Posterior vena cava (tissue), 2 donors: ENCODE measurements at places on chromosomes 1 and 21.
A peak's percentile ranks its signal among the peaks of the same experiment; 100 is the strongest.

GRCh38 chr1:192626366-192627179 is 9.4 kb upstream of the RGS13 start:
- no peak for DNase-seq

GRCh38 chr1:53911442-53911841 is 17.5 kb downstream of the DIO1 start:
- DNase-seq, result no peak

GRCh38 chr21:28317177-28317950 is 675.3 kb downstream of the LTN1 start:
- peak; percentile 76 for DNase-seq

GRCh38 chr1:19336543-19336942 is 24.4 kb downstream of the SLC66A1 start:
- DNase-seq, result no peak

DNA sequence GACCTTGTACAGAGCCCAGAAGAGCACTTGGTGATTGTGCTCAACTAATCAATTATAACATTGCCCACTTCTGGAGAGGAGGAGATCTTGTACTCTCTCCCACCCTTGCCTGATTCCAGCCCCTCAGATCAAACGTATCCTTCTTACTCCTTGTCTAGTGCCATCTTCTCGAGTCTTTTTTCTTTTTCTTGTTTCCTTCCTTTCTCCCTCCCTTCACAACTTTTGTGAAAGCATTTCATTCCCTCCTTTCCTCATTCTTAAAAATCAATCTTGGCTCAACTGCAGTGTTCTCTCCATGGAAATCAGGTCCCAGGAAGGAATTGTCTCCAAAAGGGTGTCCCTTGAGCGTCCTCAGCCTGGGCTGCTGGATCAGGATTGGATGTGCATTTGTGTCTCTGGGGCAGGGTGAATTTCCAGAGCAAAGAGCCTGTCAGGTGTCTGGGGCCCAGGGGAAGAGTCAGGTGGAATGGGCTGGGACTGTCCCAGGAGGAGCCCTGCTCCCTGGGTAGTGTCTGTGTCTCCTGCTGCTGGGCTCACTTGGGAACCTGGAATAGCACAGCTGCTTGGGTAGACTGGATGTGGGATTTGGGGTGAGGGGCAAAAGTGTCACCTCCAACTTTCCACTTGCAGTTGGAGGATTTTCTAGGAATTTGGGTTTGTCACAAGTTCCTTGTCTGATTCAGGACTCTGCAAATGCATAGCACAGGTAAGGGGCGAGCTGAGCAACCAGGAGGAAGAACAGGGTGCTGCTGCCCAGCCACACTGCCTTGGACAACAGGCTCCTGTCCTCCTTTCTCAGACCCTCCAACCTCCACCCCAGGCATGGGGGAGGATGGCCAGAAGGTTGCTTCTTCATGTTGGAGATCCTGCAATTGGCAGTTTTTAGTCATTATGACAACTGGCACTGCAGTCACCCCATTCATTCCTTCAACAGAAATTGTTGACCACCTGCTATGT is 3.3 kb downstream of the SOX13 start:
- DNase-seq, result peak; percentile 50

DNA sequence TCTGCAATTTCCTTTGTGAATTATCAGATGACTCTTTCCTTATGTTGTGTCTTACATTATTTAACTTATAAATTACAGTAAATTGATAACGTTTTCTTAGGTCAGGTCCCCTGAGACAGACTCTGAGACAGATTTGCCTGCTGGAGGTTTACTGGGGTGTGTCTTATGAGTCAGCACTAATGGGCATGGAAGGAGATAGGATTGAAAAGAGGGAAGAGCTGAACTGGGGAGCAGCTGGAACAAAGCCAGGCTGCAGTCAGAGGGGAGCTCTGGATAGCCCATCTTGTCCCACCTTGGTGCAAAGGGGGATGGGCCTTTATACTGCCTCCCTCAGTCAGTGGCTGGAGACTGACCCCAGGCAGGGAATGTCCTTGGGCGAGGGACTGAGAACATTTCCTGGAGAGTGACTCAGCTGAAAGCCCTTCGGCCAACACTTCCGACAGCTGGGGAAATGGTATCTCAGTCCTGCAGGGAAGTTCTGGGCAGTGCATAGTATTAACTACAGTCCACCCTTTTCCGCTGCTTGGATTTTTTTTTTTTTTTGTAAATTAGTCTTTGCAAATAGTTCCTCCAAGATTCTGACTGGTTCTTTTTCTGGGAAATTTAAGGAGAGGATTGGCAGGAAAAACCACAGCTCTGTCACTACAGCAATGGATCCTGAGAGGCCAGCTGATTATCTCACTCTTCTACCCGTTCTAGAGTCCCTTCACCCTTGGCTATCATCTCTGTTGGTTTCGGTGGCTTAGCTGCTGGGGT is 39.1 kb upstream of the CDC42BPA start:
- DNase-seq, result peak; percentile 90

- no peak for DNase-seq
These were observed 200.4 kb upstream of the TMPRSS15 start for GRCh38 chr21:18603980-18604379.

GRCh38 chr1:147105909-147106308 is 66.4 kb downstream of the PRKAB2 start:
- no peak for DNase-seq

GRCh38 chr1:12052997-12053686 is 10.0 kb upstream of the TNFRSF8 start:
- DNase-seq, result no peak

GRCh38 chr1:179632868-179633267 is 41.2 kb downstream of the TDRD5 start:
- DNase-seq, result no peak

DNA sequence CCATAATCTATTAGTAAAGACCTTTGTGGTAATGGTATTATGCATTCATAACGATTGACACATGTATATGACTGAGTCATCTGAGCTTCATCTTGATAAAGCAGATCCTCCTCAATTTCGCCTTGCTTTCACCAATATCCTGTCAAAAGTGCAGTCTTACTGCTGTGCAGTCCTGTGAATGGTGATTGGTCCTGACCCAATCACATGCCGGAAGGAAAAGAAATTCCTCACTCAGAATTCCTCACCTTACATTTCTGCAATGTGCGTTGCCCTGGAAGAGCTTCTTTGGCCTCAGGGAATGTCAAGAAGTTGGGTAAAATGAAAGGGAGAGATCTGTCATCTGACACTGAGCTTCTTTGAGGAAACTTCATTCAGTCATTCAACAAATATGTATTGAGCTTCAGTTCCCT is 121.0 kb upstream of the TSPAN2 start:
- no peak for DNase-seq

DNA sequence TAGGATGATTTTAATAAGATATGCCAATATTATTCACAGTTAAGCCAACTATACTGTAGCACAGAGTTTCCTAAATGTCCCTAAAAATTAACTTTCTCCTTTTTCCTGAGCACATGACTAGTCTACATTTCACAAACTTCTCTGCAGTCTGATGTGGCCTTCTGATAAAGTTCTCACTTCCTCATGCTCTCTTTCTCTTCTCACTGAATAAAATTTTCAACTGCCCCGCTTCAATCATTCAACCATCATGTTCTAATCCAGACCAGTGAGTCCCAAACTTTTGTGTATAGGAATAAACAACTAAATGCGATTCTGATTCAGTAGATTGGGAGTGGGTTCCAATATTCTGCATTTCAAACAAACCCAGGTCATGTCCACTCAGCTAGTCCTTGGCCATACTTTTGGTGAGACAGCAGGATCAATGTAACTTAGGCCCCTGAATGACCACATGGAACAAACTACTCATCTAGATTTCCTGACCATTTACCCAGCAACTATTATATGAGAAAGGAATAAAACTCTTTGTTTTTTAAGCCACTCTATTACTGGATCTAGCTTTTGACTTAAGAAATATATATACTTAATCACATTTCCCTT is 20.1 kb downstream of the TUT4 start:
- DNase-seq, result no peak

DNA sequence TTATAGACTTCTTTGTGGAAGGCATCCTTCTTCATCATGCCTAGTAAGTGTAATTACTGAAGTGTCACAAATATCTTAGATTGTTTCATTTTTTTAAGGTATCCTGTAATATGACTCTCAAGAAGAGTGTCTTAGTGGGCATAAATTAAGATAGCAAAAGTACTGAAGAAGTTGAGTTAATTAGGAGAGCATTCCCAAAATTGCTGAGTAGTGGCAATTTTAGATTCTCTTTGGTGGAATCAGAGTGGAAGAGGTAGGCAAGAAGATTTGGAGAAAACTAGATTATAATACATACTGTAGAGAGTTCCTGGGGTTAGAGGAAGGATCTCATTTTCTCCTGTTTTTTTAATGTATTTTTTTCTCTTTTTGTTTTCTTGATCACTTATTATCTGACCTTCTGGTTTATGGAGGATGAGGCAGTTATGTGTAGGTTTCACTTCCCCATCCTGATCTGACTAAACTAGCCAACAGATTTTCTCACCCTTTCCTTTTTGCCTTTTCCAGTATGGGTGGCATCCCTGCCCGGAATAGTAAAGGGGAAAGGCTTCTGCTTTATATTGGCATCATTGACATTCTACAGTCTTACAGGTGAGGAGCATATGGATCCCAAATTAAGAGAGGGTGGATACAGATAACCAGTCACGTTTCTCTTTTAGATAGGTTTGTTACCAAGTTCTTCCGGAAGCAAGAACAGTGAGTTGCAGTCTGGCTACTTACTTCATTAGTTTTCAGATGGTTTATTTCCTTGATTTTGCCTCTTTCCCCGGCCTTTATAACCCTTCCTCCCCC is 16.7 kb upstream of the PSMD4 start:
- no peak for DNase-seq

DNA sequence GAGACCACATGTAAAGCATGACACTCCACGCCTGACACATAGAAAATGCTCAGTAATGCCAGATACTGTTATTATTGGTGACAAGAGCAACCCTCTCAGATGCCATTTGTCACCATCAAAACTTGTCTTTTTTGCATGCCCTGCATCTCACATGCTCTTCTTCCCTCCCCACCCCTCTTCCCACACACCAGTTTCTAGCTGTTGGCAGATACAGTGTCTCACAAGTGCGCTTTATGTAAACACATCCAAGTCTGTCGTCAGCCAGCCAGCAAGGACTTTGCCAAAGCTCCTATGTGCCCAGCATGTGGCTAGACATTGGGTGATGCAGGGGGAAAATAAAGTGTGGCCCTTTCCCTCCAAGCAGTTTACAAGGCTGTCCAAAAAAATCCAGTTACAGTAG is 44.9 kb upstream of the EPHA8 start:
- DNase-seq, result no peak

- no peak for DNase-seq
These were observed 185.4 kb downstream of the LMO4 start for GRCh38 chr1:87513966-87514660.

GRCh38 chr1:248703674-248704073 is 1.1 kb upstream of the OR14I1 start:
- no peak for DNase-seq

GRCh38 chr1:15038232-15039016 is 115.1 kb upstream of the TMEM51 start:
- DNase-seq, result no peak
